ENCODE measurements at places on chromosomes 16 and 17.
A peak's percentile ranks its signal among the peaks of the same experiment; 100 is the strongest.

DNA sequence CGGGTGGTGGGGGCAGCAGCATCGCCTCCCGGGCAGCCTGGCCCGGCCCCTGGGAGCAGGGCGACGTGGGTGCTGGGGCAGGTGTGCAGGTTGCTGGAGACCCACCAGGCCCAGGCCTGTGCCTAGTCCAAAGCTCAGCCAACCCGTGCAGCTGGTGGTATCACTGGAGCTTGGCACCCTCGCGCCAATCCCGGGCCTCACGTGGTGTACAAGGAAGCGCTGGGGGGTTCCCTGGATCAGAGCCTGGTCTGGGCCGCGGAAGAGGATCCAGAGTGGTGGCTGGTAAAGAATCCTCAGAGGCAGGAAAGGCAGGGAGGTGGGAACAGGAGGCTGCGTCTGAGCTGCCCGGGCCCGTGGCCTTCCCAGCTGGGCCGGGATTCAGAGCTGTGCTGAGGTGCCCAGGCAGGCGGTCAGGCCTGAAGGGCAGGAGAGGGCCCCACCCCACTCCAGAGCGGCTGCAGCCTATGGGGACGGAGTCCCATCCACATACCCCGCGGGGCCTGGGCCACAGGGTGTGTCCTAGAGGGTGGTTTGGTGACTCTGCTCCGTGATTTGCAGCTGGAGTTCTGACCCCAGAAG, 36.2 kb downstream of the ZFPM1 start:
- no peak for DNase-seq

DNA sequence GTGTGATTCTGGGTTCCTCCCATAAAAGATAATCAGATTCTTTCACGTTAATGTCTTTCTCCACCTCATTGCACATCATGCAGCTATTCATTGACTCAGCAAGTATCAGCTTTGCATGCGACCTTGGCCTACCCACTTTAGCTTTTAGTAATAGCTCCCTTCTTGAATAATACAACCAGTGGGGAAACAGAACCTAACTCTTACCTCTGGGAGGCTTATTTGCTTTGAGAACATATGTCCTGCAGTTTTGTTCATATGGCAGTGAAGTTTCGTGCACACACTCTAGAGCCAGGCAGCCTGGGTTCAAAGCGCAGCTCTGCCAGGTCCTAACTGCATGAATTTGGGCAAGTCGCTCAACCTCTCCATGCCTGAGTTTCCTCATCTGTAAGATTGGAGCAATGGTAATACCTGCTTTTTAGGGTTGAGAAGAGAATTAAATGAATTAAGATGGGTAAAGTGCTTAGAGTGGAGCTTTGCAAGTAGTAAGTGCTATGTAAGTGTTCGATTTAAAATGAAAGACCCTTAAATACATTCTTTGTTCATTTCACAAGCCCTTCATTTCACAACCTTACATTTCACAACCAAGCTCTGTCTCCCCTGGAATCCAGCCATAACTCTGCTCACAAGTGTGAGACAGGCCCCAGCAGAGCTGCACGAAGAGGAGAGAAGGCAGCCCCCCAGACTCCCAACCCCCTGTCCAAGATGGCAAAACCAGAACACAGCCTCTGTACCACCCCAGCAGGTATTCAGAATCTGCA, 29.3 kb downstream of the MAPT start:
- DNase-seq, result no peak

DNA sequence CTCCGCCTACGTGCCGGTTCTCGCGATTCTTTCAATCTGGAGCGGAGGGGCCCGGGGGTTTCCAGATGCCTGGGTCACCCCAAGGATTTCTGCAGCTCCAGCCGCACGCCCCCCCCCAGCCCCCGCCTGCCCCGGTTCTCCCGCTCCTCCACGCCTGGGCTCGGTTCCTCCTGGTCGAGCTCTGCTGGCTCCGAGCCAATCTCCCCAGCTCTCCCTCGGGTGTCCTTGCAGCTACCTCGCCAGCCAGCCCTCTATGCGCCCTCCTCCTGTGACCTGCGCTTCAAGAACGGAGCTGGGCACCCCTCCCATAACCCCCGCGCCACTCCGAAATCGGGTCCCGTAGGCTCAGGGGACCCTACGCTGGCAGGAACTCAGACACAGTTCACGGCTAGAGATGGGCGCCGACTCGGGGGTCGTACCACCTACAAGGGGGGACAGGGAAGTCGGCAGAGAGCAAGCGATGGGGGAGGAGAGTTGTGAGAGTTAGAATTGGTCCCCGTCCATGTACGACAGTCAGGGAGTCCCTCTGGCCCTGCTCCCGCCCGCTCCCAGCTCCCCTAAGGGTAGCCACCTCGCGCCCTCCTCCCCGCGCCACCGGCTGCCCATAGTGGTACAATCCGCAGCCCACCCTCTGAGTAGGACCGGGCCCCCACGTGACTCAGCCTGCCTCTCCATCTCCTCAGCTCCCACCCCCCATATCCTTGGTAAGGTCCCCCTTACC, 961 bp downstream of the FGF11 start:
- no peak for DNase-seq

DNA sequence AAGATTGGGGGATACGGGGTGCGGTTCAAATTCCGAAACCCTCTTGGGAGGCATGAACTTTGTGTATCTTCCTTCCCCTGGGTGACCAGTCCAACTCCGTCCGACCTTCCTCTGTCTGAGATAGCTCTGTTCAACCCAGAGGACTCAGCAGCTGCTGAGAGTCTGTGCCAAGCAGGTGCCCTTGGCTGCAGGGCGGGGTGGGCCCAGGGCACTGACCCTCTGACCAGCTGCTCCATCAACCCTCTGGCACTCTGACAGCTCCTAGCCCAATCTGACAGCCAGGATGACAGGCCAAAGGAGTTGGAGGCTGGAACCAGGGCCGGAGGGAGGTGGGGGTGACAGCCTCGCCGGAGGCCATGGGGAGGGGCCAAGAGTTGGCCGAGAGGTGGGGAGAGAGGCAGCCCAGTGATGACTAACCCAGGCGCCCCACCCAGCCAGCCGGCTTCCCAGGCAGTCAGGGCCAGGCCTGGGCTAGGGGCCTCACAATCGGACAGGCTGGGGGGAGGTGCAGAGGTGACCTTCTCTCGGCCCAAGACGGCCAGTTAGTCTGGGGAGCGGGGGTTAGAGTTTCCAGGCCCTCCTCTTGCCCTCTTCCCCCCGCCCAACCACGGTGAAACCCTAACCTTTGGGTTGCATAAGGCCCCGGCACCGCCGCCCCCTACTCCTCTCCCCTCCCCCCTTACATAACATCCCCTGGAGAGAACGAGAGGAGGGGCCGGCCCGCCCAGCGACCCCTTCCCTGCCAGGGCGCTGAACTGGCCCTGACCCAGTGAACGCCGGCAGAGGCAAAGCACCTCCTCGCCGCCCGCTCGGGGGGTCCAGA, 5.0 kb upstream of the TLCD2 start:
- peak; percentile 90 for DNase-seq

GRCh38 chr16:13324851-13325250, 423.5 kb downstream of the SHISA9 start:
- DNase-seq, result no peak

- peak; percentile 19 for DNase-seq
Measured at GRCh38 chr17:71649941-71650350, 470.9 kb upstream of the SOX9 start.

DNA sequence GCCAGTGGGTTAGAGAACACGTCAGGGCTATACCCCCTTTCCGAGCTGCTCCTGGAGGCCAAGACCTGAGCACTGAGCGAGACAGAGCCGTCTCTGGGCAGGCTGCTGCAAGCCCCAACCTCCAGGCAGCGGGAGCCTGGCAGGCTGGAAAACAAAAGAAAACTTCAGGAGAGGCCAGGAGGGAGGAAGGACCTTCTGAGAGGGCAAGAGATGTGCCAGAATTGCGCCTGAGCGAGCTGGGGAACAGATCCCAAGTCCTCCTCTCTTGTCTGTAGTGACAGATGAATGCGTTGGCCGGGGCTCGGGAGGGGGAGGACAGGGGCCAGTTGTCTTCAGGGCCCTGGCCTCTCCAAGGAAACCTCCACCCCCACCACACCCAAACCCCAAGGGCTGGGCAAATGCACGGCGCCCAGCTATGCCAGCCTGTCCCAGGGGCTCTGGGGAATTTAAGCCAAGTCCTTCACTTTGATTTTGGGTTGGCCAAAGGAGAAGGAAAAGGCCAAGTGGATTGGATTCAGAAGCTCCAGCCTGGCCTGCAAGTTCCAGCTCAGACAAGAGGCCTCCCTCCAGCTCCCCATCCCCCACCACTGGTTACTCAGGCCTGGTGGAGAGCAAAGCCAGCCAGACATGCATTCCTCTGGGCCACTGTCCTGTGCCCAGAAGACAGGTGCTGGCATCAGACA, 18.1 kb downstream of the SDK2 start:
- DNase-seq, result no peak

GRCh38 chr16:81908466-81909262, 102.6 kb downstream of the SDR42E1 start:
- no peak for DNase-seq

GRCh38 chr16:22352723-22353122, 21.7 kb downstream of the CDR2 start:
- no peak for DNase-seq

GRCh38 chr16:77043076-77043475, 147.9 kb upstream of the MON1B start:
- peak; percentile 8 for DNase-seq

Measured in AG09319 (cell line).